GM23338 (cell line): ENCODE measurements at places on chromosomes 13 and 19.

GRCh38 chr19:35021596-35021995, 8.7 kb upstream of the SCN1B start:
- DNase-seq: no peak

- peak; percentile 79 for DNase-seq
These were observed 657 bp downstream of the PLIN3 start for GRCh38 chr19:4866595-4867424.

DNA sequence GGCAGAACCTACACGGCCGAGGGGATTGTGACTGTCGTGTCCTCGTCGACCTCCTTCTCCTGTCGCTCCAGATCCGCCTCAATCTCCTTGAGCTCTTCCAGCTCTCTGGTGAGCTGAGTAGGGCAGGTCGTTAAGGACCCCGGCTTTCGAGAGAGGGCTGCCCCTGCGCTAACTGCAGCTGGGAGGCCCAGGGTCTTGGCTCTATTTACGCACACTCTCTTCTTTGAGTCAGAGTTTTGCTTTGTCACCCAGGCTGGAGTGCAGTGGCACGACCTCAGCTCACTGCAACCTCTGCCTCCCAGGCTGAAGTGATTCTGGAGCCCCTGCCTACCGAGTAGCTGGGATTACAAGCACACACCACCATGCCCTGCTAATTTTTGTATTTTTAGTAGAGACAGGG, 7.6 kb downstream of the SPC24 start:
- no peak for DNase-seq

- DNase-seq: no peak
These were observed 21.3 kb upstream of the SLC1A5 start for GRCh38 chr19:46809534-46810272.

DNA sequence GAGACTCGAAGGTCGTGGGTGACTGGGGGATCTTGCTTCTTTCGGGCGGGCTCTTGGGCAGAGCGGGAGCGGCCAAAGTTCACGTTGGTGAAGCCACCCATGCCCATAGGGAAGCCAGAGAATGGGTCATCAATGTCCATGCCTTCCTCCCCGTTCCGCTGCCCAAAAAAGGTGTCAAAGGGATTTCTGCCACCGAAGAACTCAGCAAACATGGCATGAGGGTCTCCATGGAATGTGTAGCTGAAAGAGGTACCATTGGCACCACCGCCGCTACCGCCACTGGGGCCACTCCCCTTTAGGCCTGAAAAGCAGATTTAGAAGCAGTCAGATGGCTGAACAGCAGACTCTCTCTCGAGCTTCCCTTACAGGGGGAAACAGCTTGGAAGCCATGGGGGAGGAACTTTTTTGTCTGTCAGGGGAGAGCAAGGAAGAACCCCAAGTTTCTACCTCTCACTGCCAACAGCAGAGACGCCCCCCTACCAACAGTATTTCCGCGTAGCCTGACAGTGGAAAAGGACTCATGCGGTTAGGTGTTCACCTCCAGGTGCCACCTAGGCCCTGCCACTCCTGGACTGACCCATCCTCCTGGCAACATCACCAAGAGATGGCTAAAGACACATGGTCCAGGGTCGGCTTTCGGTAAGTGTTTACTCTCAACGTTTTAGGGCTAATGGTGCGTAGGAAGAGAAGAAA, 1.3 kb downstream of the DNAJB1 start:
- DNase-seq: no peak

DNA sequence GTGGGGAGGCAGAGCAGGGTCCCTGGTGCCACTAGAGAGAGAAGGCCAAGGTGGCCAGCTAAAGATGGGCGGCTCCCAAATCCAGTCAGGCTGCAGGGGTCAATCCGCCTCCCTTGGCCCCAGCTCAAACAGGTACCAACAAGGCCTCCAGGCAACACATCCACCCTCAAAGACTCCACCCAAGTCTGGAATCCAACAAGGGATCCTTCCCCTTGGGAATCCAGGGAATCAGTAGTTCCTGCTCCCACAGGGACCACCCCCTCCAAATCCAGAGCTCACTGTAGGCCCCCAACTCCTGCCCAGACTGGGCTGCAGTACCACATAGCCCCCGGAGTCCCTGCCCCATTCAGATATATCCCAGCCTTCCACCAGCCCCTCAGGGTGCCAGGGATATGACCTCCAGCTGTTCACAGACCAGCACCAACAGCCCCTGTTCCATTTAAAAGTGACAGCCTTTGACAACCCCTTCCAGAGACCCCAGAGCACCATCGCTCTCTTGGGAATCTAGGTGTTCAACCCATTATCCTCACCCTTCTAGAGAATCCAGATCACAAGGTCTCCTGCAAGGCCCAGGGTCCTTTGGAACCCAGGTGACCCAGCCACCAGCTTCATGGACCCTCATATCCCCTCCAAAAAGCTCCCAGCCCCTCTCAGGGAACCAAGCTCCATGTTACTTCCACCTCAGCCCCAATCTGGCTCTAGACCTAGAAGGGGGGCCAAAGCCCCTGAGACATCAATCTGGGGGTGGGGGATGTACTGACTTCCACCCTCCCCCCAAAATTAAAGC, 3.2 kb downstream of the ERF start:
- no peak for DNase-seq

DNA sequence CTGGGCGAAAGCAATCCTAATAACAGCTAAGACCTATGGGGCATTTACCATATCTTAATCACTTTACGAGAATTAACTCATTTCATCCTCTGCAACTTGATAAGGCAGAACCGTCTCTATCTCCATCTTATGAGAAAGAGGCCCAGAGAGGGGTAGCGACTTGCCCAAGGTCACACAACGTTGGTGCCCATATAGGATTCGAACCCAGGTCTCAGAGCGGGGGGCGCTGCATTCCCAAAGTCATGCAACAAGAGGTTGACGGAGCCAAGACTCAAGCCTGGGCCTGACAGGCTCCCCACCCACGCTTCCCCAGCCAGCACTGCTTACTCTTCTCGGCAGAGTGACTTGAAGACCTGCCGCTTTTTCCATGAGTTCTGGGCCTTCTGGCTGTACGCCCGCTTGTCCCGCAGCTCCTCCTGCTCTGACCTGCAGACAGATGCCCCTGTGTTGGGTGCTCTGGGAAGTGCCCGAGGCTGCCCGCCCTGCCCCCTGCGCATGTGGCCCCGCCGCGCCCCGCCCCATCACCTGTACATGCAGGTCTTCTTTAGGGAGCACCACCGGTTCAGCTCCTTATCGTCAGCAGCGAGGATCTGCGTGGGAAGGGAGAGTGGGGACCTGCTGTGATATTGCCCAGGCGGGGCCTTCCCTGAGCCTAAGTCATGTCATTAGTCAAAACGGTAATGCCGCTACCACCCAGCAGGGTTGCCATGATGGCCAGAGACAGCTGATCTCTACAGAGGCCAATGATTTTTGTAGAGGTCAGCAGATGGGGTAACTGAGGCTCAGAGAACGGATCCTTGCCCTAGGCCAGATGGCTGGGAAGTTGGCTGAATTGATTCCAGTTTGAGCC, 10.8 kb downstream of the KRI1 start:
- DNase-seq: no peak

DNA sequence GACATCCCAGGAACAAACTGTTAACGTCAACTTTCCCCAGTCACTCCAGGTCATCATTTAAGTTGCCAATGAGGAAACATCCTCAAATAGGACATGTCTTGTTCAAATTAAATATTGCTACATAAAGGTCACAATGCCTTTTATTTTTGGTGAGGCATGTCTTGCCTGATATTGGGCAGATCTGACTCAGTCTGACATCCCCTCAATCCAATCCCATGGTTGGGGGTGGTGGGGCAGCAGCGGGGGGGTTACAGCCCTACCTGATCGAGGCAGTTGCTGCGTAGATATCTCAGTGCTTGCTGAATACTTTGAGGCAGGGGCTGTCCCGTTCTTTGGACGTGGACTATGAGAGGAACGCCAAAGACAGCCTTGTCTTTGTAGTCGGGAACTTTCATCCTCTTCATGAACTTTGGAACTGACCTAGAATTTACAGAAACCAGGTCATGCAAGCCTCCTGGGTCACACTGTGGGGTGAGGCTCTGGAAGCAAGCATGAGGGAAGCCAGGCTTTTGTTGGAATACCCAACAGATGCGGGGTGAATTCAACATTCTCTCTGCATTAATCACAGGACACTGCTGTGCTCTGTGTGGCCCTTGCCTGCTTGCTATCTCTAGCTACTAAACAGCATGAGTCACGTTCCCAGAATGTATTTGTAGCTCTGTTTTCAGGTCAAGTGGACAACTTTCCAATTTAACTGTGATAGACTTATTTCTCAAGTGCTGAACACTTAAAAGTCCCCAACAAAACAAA, 109.8 kb downstream of the KL start:
- peak; percentile 15 for DNase-seq

DNA sequence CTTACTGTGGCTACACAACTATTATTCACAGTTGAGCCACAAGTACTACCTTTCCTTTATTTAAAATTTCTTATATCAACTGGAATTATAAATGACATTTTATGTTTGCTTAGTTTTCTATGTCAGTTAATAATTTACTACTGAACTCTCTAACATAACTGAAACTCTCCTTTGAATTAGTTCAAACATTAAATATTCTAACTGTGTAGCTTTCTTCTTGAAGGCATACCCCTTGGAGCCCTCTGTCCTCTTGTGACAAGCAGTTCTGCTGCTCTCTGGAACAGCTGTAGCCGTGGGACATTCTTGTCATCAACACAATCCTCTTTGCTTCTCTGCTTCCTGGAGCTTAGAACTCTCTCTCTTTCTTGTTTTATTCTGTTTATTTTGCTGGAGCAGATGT, 244.8 kb downstream of the NHLRC3 start:
- no peak for DNase-seq

GRCh38 chr19:5448374-5448773, 6.8 kb upstream of the ZNRF4 start:
- no peak for DNase-seq

- DNase-seq: no peak
These were observed 53.0 kb downstream of the DPY19L3 start for GRCh38 chr19:32458500-32459123.

GRCh38 chr13:84668637-84669036, 786.4 kb upstream of the SLITRK1 start:
- no peak for DNase-seq

DNA sequence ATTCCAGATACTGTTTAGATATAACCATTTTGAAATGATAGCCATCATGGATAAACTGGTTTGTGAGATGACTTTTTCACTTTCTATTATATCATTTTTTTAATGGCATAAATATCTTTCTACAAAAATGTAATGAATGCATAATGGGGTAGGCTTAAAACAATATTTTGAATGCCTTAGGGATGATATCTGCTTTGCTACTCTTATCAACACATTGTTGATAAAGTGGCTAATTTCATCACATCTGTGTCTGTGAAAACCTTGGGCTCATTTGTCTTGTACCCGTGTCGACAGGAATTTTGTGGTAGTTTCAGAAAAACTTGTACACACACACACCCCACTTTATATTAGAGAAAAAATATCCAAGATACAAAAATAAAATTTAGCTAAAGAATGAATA, 44.1 kb downstream of the SLITRK6 start:
- no peak for DNase-seq

DNA sequence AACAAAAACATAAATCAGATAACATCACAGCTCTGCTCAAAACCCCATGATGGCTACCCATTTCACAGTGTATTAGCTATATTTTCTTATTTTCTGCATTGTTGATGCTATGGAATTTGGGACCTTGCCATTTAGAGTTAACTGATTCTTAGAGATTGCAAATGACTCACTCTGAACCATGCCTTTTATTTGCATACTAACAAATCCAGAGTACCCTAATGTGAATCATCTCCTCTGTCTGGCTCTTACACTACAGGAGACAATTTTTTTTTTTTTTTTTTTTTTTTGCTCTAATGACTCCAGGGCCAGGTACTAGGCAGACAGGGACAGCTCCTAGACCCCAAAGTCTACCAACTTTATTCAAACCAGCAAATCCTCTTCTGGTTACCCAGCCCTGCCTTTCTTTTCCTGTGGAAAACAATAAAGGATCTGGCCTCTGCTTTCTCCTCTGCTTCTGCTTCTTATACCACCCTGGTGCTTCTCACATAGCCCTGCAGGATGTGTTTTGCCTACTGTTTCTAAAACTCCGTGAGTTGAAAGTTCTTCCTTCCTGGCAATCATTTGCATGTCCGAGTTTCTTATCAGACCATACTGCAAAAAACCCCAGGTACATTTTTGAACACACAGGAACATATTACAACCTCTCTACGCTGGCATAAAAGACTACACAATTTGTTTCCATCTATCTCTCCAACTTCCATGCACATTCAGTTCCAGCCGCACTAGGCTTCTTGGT, 10.6 kb upstream of the ZNF460 start:
- DNase-seq: no peak

- peak; percentile 71 for DNase-seq
These were observed at the start of gene CTXN1 for GRCh38 chr19:7926021-7926726. CTXN1 (minus strand) TSS chr19:7926135; CDS start chr19:7925538, 597 bp downstream.

GRCh38 chr13:46211483-46212351, at the start of gene LRRC63:
LRRC63 (plus strand) TSS chr13:46211928; CDS start chr13:46213035, 1,107 bp downstream.
- peak; percentile 81 for DNase-seq

DNA sequence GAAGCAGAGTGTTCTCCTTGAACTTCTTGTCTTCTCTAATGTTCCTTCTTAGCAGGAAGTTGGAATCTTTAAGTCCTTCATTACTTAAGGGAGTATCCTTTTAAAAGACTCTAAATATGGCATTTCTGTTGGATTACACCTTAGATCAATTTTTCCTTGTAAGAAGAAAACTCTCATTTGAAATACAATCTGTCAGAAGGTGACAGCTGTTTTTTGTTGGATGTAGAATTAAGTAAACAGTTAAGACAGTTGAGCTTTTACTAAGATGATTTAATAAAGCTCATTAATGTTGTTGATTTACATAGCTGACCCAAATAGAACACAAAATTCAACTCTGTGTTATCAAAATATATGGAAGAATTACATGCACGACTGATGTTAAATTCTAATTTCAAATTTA, 16.7 kb upstream of the MBNL2 start:
- no peak for DNase-seq

GRCh38 chr19:6744381-6745301, 5.2 kb downstream of the TRIP10 start:
- DNase-seq: no peak

DNA sequence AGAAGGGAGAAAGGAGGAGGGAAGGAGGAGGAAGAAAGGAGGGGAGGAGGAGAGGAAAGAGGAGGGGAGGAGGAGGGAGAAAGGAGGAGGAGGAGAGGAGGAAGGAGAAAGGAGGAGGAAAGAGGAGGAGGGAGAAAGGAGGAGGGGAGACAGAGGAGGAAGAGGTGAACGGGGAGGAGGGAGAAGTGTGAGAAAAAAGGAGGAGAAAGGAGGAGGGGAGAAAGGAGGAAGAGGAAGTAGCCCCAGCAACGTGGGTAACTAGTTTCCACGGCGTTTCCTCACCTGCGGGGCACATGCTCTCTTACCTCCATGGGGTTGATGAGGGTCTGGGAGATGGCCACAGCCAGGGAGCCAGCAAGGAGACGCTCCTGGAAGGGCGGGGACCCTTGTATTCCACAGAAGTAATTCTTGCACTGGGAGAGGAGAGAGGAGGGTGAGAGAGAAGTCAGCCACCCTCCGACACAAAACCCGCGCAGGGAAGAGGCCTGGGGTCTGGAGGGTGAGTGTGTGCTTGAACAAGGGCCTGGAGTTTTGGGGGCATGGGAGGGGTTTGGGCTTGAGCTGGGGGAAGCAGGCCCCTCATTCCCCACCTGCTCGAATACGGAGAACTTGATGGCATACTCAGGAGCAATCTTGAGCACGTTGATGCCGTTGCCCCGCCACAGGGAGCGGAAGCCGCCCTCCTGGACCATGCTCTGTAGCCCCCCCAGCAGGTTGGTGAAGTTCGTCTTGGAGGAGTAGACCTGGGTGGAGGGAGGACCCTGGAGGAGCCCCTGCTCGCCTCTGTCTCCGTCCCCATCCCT, 3.9 kb downstream of the SLC25A41 start:
- DNase-seq: no peak

- DNase-seq: no peak
These were observed 168.0 kb downstream of the TNFSF13B start for GRCh38 chr13:108437496-108437895.
